H54 (cell line): ENCODE measurements at places on chromosomes 3 and 15.

DNA sequence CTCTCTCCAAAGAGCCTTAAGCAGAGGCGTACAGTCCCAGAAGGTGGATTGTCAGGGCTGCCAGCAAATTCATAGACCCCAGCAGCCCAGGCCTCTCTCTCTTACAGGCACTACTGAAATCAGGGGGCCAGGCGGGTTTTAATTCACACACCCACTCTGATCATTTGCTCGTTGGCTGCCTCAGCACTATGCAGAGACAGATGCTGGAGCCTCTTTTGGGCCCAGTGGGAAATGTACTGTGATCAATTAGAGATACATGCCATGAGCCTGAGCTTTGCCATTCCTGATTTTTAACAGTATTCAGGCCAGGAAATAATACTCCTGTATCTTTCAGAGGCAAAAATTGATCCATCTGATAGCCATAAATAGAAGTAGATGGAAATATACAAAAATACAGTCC lies 53.0 kb downstream of the CMTM6 start:
- no peak for DNase-seq

DNA sequence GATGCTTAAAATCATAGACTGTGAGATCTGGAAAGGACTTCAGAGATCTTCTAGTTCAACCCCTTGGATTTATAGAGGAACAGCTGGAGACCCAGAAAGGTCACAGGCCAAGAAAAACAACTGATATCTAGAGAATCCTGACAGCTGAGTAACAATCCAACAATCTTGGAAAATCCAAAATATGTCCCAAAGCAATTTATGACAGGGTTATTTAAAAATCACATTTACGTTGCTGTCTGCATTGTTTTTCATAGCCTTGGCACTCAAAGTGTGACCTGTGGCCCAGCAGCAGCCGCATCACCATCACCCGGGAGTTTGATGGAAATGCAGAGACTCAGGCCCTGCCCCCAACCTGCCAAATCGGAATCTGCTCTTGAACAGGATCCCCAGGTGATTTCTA lies 78.8 kb downstream of the FBN1 start:
- DNase-seq, result no peak

DNA sequence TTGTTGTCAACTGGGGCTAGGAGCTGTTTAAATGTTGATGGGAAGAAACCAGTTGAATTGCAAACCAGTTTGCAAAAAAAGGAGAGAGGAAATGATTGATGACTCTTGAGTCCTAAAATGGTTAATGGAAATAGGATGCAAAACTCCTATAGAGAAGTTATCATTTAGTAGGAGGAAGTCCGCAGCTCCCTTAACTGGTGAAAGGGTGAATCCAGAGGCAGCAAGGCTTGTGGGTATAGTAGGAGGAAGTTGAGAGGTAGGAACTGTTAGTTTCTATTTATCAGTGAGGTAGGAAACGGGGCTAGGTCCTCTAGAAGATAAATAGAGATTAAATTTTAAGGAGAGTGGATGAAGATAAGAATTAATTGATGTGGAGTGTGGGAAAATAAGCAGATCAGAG lies 15.4 kb downstream of the IREB2 start:
- no peak for DNase-seq

GRCh38 chr3:42139621-42140453 lies 48.7 kb downstream of the TRAK1 start:
- no peak for DNase-seq

DNA sequence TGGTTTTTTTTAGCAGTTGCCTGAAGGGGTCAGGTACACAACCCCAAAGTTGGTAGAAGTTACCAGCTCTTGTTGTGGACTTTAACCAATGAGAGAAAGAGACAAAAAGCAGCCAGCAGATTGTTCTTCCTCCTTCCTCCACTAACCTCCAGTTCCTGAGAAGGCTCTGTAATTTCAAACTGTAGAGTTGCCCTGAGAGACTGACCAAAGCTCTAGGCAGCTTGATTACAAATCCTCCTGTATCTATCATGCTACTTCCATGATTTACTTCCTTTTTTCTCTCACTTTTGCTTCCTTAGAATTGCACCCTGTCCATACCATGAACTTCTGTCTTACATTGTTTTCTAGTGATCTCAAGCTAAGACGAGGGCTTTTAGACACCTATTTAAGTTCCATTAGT lies 29.2 kb downstream of the NSUN3 start:
- DNase-seq, result no peak

GRCh38 chr3:53776494-53777101 lies 69.6 kb downstream of the CHDH start:
- DNase-seq, result no peak
